Brain pericyte (primary cell): ENCODE measurements at places on chromosomes 13 and 19.

GRCh38 chr19:31459430-31459829, 110.2 kb upstream of the TSHZ3 start:
- no peak for DNase-seq

DNA sequence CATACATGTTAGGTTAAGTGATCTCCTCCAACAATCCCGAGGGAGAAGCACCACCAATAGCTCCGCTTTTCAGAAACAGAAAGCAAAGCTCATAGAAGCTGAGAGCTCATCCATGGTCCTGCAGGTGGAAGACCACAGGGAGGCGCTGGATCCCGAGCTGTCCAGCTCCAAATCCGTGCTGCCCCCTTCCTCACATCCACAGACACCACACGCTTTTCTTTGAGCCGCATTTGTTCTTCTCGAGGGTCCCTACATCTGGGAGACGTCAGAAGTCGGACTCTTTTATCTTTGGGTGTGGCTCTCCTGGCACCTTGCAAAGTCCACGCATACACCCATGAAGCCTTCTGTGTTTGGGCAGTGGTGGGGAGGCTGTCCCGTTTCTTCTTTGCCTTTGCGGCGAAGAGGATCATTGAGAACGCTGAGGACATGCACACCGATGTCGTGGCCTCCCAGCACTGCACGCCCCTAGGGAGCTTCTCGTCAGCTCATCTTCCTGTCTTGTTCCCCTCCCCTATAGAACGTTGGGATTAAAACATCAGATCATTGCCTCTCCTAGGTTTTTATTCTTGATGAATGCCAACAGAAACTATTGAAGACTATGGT, 184.8 kb downstream of the TEX29 start:
- no peak for DNase-seq

DNA sequence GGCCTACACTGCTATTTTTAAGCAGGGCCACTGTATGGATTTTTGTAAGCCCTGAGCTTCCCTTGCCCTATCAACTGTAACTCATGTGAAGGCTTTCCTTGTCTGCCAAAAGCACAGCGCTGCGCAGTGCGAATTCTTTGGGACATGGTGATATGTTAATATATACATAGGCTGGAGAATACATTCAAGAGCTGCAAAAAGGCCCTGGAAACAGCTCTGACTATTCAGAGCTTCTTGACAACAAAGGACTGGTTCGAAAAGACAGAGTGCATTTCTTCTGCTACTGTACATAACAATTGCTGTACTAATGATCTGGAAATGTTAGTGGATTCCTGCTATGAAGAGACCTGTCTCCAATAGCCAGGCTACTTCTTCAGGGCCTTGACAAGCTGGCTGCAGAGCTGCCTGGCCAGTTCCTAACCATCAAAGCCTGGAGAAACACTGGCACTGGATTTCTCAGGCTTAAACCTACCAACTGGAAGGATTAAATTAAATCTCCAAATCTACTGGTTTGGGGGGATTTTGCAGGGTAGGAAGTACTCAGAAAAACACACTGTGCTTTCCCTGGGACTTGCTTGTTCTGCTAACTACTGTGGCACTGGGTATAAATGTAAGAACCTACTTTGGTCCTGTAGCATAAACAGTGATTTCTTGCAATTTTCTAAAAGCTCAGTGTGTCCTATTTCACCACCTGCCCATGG, 246.9 kb downstream of the DNAJC15 start:
- no peak for DNase-seq

DNA sequence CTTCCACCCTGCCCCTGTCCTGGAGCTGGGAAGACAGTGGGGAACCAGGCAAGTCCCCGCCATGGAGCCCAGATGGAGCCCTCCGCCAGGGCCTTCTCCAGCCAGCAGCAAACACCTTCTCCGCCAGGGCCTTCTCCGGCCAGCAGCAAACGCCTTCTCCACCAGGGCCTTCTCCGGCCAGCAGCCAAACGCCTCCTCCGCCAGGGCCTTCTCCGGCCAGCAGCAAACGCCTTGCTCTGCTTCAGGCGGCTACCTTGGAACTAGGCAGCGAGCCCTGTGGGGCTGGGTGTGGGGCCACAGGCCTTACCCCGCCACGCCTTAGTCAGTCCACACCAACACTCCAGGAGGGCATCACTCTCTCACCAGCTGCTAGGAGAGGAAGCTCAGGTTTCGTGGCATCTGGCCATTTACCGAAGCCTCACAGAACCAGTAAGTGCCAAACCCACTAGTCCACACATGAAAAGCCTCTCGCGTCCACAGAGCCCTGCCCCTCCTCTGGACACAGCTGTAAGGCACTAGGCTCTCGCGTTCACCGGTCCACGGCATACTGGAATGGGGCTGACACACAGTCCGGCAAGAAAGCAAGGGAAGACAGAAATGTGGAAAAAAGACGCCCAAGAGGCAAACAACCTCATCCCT, 41.0 kb downstream of the MLLT1 start:
- DNase-seq = no peak

DNA sequence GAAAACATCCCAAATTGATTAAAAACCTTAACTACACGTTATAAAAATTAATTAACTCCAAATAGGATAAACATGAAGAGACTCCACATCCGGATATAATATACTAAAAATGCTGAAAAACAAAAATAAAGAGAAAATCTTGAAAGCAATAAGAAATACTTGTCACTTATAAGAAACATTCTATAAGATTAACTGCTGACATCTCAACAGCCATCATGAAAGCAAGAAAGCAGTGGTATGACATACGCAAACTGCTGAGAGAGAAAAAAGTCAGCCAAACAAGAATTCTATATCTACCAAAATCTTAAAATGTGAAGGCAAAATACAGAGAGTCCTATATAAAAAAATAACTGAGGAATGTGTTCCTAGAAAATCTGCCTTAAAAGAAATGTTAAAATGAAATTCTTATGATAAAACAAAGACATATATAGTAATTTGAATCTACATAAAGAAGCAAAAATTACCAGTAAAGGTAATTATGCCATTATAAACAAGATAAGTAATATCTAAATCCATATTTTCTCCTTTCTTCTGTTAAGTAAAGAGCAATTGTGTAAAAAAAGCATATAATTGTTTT, 1851.1 kb downstream of the PCDH9 start:
- no peak for DNase-seq

GRCh38 chr13:19860884-19861655, 2.4 kb downstream of the ZMYM5 start:
- no peak for DNase-seq

DNA sequence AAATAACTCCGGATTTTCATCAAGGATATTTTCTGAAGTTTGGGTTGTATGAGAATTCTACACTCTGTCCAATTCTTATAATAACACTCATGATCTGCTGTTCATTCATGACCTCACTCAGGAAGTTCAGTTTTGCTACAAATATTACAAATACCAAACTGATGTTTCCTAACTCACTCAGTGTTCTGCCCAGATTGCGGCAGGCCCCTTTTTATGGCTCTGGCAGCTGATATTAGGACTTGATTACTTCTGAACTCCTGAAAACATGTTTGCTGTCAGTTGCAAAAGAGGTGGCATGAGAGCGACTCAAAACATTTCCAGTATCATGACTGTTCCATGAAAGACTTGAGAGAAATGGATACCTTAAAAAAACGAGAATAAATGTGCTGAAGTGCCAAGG, 188.0 kb downstream of the RGCC start:
- DNase-seq = no peak

DNA sequence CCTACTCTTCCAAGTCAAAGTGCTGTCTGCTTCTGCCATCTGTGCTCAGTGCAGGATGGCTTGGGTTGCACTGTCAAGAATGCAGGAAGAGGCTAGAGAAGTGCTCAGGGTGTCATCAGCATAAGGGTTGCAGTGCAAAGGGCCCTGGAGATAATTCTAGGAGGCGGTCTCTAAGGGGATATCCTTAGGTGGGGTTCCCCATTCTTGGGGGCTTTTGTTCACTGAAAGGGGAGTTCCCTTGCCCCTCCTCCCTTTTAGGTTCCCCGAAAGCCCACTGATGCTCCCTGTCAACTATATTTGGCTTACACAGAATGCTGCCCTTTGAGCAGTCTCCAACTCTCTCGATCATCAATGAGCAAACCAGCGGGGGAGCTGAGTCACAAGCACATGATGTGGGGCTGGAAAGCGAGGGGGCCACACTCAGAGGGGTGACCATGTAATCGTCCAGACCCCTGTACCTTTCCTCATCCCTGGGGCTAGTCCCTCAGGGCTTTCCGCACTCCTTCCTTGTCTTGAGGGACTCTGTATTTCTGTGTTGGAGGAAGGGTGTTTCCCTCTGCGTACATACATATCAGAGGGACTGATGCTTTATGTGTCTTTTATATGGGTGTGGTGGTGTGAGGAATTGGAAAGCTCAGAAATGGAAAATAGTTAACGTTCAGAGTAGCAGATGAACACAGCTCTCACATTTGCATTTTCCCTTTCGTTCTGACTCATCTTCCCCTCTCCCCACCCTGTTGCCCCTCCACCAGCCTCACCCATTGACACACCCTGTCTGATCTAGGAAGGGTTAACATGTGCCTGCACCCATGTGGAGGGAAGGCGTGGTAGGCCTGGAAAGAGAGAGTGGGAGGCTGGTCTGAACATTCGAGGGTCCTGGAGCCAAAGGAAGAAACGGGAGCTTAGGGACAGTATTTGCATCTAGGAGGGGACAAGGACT, 6.7 kb downstream of the ZBTB32 start:
- DNase-seq = no peak

DNA sequence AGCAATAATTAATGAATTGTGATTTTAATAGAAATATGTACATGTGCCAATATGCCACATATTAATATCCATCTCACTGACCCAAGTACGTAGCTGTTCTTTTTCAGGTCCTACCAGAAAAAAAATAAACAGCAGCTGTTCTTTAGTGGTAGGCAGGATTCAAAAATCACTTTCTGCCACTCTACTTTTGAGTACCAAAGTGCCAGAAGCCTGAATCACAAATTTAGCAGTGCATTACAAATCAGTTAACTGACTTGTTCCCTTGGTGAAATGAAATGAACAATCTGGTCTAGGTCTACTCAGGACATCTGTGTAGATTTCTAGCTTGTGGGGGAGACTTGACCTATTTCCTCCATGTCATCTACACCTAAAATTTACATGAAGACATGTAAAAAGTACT, 775.5 kb upstream of the GPC6 start:
- DNase-seq = no peak

DNA sequence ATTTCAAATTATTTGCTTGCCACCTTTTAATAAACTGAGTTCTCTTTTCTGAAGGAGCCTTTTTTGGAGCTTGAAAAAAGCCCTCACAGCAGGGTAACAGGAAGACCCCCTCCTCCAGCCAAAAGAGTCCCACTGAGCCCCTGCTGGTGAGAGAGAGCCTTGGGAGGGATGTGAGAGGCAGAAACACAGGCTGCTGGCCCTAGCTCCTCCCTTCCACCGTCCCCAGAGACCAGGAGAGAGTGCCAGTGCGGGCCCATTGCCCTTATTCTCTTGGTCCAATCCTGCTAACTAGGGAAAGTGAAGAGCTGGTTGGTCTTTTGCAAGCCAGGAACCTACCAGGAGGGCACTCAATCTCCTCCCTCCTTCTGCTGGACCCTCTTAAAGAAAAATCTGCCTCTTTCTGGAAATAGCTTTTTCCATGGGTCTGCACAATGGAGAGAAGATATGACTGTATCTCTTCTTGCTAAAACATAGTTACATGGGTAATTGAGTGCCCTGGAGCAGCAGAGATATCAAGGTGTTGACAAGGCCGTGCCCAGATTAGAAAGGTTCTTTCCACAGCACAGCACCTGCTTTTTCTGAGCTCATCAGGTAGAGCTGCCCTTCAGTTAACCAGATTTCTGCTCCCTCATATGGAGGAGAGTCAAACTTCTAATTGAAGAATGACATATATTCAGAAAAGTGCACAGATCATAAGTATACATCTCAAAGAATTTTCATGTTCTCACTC, 113.9 kb downstream of the LRCH1 start:
- no peak for DNase-seq

DNA sequence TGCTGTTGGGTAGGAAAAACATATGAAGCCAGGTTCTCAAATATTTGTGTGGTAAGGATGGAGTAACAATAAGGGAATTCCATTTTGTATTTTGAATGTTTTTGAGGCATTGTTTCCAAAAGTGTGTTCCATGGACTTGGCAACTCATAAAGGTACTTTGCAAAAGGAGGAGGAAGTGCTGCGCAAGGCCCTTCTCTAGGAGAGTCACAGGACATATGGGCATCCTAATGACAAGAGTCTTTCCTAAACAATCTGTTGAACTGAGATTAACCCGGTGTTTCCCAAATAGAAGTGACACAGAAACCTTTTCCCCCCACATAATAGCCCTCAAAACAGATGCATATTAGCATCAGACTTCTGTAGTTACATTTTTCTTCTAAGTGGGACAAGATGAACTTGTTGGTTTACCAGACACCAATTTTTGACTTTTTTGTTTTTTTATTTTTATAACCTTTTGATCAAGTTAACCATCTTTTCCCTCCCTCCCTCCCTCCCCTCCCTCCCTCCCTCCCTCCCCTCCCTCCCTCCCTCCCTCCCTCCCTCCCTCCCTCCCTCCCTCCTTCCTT, 209.3 kb downstream of the PCCA start:
- DNase-seq = no peak

DNA sequence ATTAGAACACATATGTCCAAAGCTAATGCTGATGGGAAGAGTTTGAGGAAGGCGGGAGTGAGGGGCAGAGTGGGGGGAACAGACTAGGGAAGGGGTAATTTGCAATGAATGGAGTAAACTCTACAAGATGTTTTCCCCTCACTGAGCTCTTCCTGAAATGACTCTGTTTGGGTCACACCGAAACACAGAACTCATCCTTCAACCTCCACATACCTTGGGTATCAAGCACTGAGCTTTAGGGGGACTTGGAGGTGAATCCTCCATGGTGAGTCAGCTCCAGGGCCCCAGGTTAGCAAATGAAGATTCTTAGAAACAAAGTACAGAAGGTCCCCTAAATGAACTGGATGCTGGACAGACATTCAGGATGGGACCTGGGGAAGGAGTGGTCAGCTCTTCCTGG, 1.3 kb upstream of the SIGLEC10 start:
- no peak for DNase-seq

GRCh38 chr19:13013649-13014048, 18.4 kb downstream of the NFIX start:
- no peak for DNase-seq

DNA sequence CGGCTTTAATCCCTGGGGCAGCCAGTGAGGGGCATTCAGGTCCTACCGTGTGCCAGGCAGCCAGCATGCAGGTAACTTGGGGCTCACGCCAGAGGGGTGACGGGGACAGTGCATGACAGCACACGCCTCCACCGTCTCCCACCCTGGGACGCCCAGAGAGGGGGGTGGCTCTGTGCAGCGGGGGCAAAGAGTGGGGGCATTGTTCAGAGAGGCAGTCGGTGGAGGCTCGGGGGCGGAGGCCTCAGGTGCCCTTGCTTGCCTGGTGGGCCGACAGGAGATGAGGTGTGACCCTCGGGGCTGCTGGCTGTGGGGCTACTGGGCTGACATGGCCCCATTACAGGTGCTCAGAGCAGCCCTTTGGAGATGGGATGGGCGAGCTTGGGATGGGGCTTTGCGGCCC, 18.4 kb downstream of the PLIN4 start:
- DNase-seq = no peak
